ENCODE measurements at places on chromosomes 13 and 19. TPM values are rescaled to one million over a fixed set of nuclear protein-coding genes. Genes with fewer than 3 reads are reported as not detected.
A peak's percentile ranks its signal among the peaks of the same experiment; 100 is the strongest.

DNA sequence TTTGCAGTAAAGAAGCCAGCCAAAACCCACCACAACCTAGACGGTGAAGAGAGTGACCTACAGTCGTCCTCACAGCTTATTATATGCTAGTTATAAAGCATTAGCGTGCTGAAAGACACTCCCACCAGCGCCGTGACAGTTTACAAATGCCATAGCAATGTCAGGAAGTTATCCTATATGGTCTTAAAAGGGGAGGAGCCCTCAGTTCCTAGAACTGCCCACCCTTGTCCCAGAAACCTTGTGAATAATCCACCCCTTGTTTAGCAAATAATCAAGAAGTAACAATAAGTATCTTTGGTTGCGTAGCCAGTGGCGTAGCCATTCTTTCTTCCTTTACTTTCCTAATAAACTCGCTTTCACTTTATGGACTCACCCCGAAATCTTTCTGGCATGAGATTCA lies 227.9 kb upstream of the ARGLU1 start:
- no peaks in the 10 kb centered on the region for H3K4me1 ChIP-seq
- peak overlapping the region; percentile 38 for H3K4me3 ChIP-seq
- no peak for DNase-seq

Gene CABP5
- total RNA-seq, result not detected

Gene ENOX1
- total RNA-seq, result 4.9 TPM

Gene C19orf33
- 43.9 TPM for total RNA-seq

Gene SYCN
- total RNA-seq, result not detected

DNA sequence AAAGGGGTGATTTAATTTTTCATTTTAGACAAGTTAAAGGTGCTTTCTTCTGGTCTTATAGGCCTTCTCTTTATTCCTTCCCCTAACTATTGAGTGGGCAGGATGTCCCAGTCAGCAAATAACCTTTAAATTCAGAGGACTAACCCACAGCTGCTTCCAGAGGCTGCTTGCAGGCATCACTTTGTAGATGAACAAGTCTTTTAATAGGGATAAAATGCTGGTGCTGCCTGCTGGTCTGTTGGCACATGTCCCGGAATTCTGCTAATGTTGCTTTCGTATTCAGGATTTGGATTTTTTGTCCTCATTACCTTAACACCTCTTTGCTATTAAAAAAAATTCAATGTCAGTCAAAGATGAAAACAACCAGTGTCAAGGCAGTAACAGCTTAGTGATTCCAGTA lies 132.7 kb upstream of the KL start:
- no peaks in the 10 kb centered on the region for H3K27me3 ChIP-seq
- H3K4me1 ChIP-seq, result no peaks in the 10 kb centered on the region
- no peak overlapping the region for H3K4me3 ChIP-seq
- H3K27ac ChIP-seq, result no peak overlapping the region
- no peaks in the 10 kb centered on the region for H3K36me3 ChIP-seq

Measured in kidney (tissue), 22 donors.